ENCODE measurements at places on chromosomes 5 and 9.

GRCh38 chr5:163809473-163809872, 304.1 kb downstream of the MAT2B start:
- DNase-seq: no peak

- DNase-seq: no peak
These were observed 2.0 kb downstream of the RORB start for GRCh38 chr9:74499111-74499601.

- no peak for DNase-seq
These were observed 55.3 kb upstream of the SARDH start for GRCh38 chr9:133793471-133793870.

DNA sequence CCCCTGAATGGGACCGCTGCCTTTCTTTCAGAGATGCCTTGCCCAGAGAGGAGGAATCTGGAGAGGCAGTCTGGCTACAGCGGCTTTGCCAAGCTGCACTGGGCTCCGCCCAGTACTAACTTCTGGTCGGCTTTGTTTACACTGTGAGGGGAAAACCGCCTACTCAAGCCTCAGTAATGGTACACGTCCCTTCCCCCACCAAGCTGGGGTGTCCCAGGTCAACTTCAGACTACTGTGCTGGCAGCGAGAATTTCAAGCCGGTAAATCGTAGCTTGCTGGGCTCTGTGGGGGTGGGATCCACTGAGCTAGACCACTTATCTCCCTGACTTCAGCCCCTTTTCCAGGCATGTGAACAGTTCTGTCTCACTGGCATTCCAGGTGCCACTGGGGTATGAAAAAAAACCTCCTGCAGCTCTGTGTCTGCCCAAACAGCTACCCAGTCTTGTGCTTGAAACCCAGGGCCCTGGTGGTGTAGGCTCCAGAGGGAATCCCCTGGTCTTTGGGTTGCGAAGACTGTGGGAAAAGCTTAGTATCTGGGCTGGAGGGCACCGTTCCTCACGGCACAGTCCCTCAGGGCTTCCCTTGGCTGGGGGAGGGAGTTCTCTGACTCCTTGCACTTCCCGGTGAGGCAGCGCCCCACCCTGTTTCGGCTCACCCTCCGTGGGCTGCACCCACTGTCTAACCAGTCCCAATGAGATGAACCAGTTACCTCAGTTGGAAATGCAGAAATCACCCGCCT, 171.2 kb downstream of the CWC27 start:
- no peak for DNase-seq

- DNase-seq: no peak
These were observed 81.5 kb upstream of the AGXT2 start for GRCh38 chr5:35129276-35129675.

DNA sequence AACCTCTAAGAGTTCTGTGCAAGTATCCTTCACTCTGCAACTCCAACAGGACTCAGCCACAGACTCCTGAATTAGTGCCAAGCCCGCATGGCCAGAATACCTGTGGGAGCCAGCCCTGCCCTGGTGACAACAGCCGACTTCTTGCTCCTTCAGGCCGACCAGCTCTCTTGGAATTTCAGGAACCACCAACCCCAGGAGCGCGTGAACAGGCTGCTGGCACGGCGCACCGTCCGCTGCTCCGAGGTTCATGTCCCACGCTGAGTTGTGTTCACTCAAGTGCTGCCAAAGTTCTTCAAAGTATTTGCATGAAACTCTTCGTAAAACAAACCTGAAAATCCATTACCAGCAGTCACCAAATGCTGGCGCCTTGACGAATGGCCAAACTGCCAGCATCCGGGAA, 232.8 kb downstream of the NR2F1-AS1 start:
- DNase-seq: no peak

DNA sequence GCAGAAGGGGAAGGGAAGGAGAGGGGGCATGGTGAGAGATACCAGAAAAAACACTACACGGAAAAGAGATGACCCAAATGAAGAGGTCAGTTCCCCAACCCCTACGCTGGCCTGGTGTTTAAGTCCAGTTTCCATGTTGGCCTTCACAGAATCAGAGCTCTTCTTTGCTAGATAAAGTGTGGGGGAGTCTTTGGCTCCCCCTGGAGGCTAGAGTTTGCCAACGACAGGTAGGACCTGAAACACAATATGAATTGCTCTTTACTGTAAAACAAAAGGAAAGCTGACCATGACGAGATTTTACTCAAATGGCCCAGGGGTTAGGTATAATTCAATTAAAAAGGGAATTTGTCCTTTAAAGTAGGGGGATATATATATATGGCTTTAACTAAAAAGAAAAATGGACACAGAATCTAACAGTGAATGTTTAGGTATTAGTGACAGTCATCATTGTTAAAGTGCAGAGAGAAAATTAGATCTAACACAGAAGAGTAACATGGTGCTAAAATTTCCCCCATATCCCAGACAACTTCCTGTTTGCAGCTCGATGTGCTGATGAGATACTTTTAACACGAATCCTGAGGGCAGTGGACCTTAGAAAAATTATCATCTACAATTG, 92.0 kb downstream of the SV2C start:
- DNase-seq: no peak

- no peak for DNase-seq
These were observed 56.3 kb upstream of the KCNN2 start for GRCh38 chr5:114305402-114306207.

DNA sequence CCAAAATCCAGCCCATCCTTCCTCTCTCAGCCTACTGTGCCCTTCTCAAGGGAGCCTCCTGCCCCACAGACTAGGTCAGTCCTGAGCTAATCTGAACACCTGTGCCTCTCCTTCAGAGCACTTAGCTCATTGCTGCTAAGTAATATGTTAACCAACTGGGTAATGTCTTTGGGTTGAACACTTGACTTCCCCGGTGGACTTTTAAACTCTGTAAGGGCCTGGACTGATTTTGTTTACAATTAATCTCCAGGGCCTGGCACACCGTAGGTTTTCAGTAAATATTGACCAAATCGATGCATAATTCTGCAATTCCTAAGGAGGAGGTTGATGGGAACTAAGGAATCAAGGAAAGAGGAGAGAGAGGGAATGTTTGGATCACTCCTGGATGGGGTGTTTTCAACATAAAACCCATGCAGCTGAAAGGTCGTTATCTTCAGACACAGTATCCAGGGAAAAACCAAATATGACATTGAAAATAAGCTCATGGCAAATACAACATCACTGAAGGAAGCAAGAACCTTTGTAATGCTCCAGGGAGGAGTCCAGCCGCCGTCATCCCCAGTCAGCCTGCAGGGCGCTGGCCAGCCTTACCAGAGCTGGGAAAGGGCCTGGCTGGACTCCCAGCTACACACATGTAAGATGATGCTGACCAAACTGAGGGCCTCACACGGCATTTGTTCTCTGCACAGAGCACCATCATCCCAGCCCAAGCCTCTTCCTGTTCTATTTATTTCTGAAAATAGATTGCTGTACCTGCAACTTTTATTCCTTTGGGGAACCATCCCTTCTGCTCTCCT, 166.3 kb downstream of the C5orf15 start:
- DNase-seq: no peak

GRCh38 chr5:132013711-132014110, 2.3 kb upstream of the ACSL6 start:
- DNase-seq: no peak

GRCh38 chr9:79610791-79611614, 39.2 kb downstream of the TLE4 start:
- DNase-seq: no peak

GRCh38 chr5:97065475-97065874, 76.9 kb downstream of the LIX1 start:
- DNase-seq: no peak

DNA sequence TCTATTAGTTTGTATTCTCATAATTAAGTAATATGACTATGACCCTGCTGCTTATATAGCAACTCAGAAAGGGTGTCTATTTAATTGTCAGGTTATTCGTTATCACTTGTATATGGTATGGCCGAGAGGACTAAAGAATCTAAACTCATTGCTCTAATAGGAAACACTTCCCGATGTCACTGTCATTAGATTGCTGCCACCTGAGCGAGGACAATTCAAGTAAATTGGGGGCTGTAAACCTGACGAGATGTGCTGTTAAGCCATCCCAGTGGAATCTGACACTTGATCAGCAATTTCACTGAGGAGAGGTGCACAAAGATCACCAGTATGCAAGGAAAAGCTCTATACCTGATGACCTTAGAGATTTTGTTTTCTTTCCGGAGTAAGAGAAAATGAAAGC, 1319.3 kb downstream of the MAT2B start:
- DNase-seq: no peak
